ENCODE measurements at places on chromosomes 13 and 19.

DNA sequence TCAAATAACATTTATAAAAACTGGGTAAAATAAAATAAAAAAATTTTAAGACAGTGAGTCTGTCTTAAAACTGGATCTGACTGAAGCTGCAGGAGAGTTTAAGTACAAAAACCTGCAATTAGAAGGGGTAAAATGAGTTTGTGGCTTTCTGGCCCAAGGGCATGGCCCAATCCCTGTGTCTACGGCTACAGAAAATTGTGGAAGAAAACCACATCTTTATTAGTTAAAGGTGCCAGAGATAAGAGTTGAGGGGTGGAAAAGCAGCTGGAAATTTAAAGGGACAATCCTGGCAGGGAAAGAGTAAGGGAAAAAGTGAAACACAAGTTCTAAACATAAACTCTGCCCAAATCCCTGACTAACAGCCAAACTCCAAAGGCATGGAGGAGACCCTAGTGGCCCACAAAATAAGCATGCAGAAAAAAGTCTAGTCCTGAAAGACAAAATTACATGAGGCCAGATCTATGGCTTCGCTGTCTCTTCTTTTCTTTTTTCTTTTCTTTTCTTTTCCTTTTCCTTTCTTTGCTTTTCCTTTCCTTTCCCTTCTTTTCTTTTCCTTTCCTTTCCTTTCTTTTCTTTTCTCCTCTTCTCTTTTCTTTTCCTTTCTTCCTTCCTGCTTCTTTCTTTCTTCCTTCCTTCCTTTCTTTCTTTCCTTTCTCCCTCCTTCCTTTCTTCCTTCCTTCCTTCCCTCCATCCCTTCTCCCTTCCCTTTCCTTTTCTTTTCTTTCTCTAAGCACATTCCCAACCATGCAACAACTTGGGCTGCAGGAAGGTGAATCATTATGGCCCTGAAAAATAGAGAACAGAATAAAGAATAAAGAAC lies 23.5 kb upstream of the DLEU7 start:
- no peak for DNase-seq

- no peak for DNase-seq
Observed at GRCh38 chr13:44063881-44064280, 184.2 kb downstream of the LACC1 start.

DNA sequence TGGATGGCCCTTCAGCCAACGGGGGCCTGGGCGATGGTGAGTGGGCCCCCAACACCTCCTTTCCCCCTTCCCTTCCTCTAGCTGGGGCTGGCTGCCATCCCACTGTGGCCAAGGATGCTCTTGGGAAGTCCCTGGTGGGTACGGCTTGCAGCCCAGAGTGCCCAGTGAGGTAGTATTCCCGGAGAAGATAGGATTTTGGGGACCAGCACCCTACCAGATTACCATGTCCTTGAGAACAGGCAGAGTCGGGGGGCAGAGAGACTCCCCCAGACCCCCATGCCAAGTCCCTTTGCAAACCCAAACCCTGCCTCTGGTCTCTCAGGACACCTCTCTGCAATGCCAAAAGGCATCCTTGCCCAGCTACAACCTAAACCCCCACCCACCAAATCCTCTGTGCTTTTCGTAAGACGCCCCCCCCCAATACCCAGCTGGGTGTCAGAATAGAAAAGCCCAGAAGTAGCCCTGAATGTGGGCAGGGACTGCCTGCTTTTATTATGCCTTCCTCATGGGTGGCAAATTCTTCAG lies 1.7 kb downstream of the HIF3A start:
- DNase-seq, result no peak

- peak; percentile 74 for DNase-seq
Observed at GRCh38 chr19:10416380-10417257, 3.7 kb upstream of the PDE4A start.

DNA sequence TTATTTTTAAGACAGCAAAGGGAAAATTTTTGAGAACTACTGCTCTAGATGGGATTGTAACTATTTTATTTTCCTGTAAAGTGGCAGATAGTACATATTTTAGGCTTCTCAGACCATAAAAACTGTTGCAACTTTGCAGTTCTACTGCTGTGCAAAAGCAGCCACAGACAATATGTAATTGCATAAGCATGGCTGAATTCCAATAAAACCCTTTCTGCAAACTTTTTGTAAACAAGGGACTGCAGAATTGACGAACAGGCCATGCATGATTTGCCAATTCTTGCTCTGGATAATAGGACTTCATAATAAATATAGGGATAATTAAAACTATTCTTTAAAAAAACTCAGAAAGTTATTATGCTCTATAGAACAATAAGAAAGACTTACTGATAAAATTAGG lies 149.1 kb downstream of the SLITRK5 start:
- DNase-seq, result no peak

DNA sequence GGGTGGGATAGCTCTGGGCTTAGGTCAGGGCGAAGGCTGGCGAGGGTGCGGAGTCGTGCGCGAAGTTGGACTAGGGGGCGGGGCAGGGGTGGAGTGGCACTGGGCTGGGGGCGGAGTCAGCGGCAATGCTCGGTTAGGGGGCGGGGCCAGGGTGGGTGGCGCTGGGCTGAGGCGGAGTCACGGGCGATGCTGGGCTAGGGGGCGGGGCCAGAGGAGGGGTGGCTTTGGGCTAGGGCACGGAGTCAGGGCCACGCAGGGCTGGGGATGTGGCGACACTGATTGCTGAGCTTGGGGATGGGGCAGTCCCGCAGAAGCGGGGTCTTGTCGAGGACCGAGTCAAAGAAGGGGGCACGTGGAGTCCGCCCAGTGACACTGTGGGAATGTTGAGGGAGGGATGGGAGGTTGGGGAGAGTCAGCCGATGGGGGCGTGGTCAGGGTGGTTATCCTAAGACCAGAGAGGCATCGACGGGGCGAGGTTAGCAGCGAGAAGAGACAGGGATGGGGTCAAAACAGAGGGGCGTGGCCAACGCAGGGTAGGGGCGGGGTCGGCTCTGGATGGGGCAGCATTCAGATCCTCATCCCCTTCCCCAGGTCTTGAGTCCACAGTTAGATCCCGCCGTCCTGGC lies 8.7 kb downstream of the HOMER3 start:
- no peak for DNase-seq

DNA sequence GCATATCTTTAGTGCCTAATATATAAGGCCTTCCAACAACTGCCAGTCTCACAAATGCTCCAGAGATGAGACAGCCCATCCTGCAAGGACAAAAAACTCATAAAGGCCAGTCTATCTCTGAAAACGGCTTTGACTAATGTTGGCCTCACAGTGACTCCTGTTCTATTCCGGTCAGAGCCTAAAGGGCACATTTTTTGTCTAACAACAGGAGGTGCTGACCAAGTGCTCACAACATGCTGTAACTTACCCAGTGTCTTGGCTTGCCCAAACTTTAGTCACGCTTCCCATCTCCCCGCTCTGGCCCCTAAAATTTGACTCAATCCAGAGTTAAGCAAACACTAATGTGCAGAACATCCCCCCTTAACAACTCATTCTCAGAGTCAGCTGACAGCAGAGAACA lies 1411.2 kb upstream of the MIR17HG start:
- DNase-seq, result no peak

DNA sequence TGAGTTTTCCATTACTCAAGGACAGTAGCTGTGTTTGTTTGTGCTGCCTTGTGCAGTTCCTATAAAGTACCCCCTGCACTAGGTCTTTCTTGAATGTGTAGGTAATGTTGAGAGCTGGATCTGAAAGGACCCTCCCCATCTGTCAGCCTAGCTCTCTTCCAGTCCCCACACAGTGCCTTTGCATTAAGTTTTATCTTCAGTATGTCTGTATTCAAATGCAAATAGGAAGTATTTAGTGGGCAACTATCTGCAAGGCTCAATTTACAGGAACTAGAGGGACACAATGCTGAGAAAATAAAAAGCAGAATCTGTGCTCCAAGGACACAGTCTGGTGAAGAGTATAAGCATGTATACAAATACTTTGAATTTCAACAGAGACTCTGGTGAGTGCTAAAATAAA lies 558.5 kb downstream of the RFC3 start:
- no peak for DNase-seq
